Stimulated activated CD8-positive, alpha-beta memory T cell treated with anti-CD3 and anti-CD28 coated beads, Interleukin-12 subunit alpha, Interleukin-12 subunit beta, amount 100 ng/mL, for 1 hour (primary cell): ENCODE measurements at places on chromosomes 3 and 15.

- no peak for DNase-seq
Observed at GRCh38 chr15:47470983-47471382, 246.3 kb upstream of the SEMA6D start.

DNA sequence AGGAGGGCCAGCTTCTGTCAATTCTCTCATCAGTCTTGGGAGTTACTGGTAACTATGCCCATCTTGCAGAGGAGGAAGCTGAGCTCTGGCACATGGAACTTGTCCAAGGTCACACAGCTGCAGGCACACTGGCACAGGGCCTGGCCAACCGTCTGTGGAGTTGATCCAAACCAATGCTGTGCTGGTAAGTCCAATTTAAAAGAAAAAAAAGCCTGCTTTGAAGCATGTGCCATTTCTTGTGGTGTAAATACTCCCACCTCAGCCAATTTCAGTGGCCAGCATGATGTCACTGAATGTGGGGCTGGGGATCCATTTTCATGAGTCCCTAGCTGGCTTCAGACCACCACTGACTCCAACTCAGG, 83.4 kb downstream of the CHSY1 start:
- no peak for DNase-seq

- no peak for DNase-seq
Observed at GRCh38 chr3:114035896-114036295, 20.4 kb downstream of the CCDC191 start.

GRCh38 chr15:50107591-50108408, 11.2 kb downstream of the ATP8B4 start:
- no peak for DNase-seq
